ENCODE measurements at places on chromosomes 3 and 15.

- DNase-seq: no peak
Measured at GRCh38 chr3:99669879-99670555, 31.6 kb downstream of the COL8A1 start.

DNA sequence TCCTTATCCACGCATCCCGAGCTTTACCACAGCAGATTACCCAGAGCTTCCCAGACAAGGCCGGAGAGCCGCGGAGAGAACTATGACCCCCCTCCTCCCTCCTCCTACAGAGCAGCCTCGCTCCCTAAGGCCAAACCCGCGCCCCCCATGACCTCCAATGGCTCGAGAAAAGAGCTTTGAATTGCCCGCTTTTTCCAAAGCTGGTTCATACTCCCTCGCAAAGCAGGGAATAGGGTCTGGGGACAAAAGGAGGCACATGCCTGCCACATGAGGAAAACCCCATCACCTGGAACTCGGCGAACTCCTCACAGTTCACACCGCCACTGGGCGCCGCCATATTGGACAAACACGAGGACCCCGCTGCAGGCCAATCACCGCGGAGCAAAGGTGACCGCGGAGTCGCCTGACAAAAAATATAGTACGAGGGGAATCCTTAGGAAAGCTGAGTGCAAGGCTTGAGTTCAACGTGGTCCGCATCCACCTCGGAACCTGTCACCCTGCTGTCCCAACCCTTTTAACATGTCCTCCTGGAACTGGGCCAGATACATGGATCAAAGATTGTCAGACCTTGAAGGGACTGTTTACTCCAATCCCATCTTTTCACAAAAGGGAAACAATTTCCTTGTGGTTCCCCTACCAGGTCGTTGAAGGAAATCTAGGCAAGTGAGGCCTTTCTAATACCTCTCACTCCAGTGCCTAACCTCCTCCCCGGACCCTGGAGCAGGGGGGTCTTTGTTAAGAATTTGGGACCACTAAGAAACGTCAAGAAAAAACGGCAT, at the start of gene MIX23:
Gene MIX23 (minus strand): TSS at position 344 of the 779 bp plus-strand sequence. CDS start 7 bp downstream, at position 337.
- DNase-seq: peak; percentile 85

GRCh38 chr3:112585782-112586181, 23.9 kb downstream of the SLC35A5 start:
- no peak for DNase-seq

- no peak for DNase-seq
Measured at GRCh38 chr15:95565016-95565600, 765.4 kb upstream of the NR2F2 start.

DNA sequence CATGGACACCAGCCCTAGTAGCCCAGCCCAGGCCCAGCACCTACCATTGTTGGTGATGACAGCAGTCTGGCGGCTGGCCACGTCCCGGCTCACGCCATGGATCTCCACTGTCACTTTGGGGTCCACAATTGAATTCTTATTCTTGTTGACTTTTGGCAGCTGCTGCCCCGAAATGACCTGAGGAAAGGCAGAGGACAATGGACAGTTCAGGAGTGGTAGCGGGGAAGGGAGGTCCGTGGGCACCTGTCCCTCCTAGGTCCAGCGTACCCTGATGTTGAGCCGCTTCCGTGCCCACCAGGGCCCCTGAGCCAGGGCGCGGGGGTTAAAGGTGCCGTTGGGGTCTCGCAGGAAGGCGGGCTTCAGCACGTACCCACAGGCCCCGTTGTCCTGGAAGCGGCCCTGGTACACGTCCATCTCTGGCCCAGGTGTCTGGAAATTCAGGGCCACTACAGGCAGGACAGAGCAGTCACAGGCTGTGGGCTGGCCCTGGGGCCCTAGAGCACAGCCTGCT, 17.7 kb downstream of the VILL start:
- no peak for DNase-seq

DNA sequence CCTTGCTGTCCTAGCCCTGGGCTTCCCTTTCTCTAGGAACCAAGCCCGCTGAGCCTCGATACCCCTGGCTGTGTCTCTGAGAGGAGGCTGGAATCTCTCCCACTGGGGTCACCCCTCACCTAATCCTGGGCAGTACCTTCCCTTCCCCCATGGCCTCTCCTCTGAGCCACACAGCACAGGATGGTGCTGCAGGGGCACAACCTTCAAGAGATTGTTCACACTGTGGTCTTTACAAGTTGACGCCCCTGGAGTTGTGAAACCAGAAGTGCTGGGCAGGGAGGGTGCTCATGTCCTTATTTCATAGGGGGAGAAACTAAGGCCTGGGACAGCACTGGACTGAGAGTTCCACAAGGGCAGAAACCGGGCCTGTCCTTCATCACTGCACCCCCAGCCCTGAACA, 70.9 kb upstream of the TMEM115 start:
- no peak for DNase-seq

DNA sequence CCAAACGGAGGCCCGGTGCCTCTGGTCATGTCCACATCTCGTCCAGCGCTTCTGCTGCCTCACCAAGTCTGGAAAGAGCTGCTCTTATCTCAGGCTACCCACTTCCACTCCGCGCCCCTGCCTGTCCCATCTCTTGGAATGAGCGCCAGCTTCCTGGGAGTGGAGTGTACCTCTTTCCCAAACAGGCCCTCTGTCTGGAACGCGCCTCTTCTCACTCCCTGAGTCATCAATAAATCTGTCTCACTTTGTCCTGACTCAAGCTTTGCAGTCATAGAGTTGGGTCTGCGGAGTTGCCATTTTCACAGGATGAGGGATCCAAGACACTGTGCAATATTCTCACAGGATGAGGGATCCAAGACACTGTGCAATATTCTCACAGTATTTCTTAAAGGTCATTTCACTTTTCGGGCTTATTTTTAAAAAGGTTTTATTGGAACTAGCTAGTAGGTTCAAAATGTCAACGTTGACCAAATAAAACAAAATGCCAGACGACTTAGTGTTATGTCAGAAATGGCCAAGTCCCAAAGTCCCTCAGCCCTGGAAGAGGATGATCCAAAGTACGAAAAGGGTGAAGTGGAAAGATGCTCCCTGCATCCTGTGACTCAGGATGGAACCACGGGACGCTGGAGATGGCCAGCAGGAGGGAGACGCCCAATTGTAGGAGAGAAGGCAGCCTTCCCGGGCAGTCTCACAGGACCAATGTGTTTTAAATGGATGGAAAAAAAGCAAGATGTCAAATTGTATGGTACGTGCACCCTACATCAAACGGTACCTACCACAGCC, 81.1 kb downstream of the CHSY1 start:
- no peak for DNase-seq

GRCh38 chr3:134885877-134886621, 91.0 kb downstream of the EPHB1 start:
- DNase-seq: no peak

- DNase-seq: no peak
Measured at GRCh38 chr3:14555835-14556234, 15.7 kb upstream of the GRIP2 start.

DNA sequence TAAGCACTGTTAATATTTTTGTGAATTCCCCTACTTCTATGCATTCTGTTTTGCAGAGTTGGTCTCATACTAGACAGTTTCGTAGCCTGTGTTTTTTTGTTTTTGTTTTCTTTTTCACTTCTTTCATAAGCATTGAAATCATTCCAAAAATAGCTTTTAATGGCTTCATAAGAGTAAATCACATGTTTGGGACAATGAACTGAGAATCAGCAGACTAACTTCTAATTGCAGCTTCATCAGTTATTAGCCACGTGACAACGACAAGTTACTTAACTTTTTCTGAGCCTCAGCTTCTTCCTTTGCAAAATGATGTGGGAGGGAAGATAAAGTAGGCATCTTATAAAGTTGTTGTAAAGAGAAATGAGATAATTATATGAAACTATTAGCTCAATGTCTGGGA, 124.8 kb downstream of the LIPC start:
- no peak for DNase-seq

DNA sequence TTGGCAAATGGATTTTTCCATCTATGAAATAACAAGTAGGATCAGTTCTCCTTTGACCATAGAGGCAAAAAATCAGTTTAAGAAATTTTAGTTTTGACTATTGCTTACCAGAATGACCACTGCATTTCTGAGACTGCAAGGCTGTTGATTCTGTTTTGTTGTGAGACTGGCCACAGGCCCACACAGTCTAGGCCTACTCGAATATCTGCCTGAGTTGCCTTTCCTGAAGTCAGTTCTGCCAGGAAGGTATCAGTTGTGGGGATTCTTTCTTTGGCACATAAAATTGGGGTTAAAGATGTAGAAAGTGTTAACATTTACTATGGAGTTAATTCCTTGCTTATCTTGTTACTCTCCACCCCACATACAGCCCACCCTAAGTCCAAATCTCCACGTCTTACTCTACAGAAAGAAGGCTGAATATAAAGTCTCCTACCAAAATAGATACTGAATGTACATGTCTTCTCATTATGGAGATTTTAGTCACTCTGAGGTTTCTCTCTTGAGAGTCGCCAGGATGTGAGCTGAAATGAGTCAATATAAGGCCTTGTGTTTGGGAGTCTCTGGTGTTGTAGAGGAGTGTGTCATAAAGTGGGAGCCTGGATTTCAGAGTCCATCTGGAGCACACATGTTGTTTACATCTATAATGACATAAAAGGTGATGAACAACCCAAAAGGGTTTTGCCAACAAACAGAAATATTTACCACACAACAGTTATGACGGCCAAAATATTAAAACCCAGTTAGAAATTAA, 45.0 kb upstream of the WWTR1 start:
- no peak for DNase-seq

- no peak for DNase-seq
Measured at GRCh38 chr3:70471464-70472342, 159.3 kb upstream of the MDFIC2 start.

- peak; percentile 9 for DNase-seq
Measured at GRCh38 chr15:99956022-99956775, 223.0 kb upstream of the LYSMD4 start.

- DNase-seq: no peak
Measured at GRCh38 chr3:132009241-132009640, 25.6 kb downstream of the CPNE4 start.

GRCh38 chr3:115040673-115041286, 106.3 kb downstream of the ZBTB20 start:
- DNase-seq: peak; percentile 32

DNA sequence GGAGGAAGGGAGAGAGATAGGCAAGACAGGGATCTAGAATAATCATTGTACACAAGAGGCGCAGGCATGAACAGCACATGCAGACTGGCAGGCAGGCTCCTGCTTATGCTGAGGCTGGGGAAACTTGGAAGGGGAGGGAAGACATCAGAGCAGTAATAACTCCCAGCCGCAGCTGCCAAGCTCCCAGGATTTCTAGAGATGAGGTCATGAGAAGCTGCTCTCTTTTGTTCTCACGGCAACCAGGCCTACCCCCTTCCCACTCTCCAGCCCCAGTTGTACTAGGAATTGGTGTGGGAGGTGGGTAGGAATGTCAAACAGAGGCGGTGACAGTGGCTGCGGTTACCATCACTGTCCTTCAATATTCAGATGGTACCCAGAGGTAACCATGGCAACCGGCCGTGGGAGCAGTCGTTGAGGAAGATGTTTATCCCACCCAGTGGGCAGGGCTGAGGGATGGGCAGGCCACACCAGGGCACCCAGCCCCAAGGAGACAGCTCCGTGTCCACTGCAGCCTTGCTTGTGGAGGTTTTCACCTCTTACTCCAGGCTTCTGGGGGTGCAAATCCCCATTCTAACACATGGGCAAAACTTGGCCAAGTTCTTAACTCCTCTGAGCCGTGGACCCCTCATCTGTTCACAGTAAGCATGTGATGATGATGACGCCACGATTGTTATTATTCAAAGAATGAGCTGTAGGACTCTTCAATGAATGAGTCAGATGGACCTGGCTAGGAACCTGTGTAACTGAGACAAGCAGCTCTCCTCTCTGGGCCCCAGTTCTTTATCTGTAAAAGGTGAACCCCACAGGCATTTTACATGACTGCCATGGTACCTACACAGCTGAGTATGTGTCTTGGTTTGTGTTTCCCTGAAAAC, 360.8 kb upstream of the PROK2 start:
- no peak for DNase-seq

DNA sequence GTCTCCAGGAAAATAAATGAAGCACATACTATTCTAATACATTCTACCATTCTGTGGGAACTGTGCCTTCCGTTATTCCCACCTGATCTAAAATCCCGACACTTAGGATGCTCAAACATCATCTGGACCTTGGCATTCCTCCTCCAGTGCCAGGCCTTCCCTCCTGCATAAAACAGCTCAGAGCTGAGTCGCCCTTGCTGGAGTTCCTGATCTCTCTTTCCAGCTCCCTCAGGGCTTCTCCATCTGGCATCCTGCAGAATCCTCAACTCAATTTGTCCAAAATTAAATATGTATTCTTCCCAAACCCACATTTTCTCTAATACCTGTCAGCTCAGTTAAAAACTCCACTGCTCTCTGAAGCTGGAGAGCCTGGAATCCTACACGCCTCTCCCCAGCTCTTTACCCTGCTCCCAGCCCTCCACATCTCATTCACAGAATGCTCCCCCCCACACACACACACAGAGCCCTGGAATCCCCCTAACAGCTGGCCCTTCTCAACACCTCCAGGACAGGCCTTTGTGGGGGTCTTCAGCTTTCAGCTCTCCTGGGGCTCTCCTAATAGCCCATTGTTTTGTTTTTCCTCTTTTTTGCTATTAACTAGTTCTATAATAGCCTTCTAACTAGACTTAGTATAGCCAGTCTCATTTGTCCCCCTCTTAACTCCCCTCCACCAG, 78.5 kb downstream of the HMG20A start:
- DNase-seq: no peak

DNA sequence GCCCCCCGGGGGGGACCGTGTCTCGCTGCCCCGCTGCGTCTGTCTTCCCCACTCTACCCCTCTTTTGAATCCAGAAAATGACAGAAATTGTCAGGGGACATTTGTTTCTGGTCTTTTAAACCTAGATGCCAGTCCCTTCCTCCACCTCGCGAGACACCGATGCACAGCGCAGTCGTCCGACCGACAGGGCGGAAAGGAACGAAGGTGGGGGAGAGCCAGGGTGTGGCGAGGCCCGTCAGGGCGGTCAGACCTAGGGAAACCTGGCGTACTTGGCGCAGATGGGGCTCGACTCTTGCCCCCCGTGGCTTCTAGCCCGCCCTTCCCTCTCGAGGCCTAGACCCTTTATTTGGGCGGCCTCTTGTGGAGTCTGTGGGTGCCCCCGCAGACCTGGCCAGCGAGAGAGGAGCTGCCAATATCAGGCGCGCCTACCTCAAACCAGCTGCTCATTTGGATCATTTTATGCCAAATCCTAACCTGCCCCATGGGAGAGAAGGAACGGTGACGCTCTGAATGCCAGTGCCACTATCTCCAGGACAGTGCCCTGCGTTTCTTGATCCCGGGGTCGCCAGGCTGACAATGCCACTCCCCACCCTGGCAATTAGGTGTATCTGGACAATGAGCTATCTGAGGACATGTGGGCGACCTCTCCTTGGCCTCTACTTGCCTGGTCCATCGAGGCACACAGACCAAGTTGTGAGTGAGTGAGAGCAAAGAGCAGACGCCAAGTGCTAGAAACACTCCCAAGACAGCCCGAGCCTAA, 500 bp upstream of the RAB6B start:
- no peak for DNase-seq

- DNase-seq: no peak
Measured at GRCh38 chr3:59998058-59998457, 948.2 kb upstream of the CFAP20DC start.

GRCh38 chr3:60413551-60413950, 837.7 kb downstream of the FHIT start:
- DNase-seq: no peak

GRCh38 chr15:91947683-91948608, 94.4 kb downstream of the SLCO3A1 start:
- no peak for DNase-seq

GRCh38 chr15:39433376-39433775, 147.5 kb upstream of the THBS1 start:
- no peak for DNase-seq

GRCh38 chr15:46682969-46683791, 1034.1 kb upstream of the SEMA6D start:
- DNase-seq: no peak

Measured in activated CD8-positive, alpha-beta memory T cell treated with anti-CD3 and anti-CD28 coated beads, Interleukin-2, amount 50 U/mL, for 4 hours (primary cell).